ENCODE measurements at places on chromosomes 6 and 20.

- DNase-seq: no peak
Measured at GRCh38 chr6:21946298-21946783, 350.5 kb downstream of the PRL start.

DNA sequence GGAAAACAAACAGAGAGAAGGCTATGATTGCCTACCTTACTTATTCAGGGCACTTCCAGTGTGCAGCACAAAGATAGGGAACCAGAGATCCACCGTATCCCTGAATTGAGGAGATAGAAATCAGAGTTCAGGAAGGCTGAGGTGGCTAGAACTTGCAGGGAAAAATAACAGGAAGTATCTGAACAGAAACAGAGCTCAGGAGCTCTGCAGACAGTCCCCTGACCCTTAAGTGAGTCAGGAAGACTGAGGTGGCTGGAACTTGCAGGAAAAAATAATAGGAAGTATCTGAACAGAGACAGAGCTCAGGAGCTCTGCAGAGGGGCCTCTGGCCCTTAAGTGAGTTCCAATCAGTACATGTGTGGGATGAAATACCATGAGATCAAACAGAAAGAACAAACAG lies 65.4 kb downstream of the RPRD1B start:
- DNase-seq: no peak

DNA sequence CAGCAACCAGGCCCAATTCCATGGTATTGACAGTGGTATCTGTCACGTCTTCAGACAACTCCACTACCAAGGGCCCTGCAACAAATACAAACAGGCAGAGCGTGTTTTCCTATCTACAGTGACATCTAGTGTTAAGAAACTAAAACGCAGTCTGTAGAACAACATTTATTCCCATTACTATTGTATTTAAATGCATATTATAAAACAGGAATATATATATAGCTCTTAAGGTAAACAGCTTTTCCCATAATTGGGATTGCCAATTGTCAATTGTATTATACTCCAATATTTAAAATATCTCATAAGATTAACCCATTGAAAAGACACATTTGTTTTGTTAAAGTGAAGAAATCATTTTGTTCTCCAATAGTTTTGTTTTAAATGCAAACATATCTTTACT lies 97.2 kb downstream of the KIF16B start:
- DNase-seq: no peak

- no peak for DNase-seq
Measured at GRCh38 chr6:97364327-97364726, 81.3 kb upstream of the MMS22L start.

- no peak for DNase-seq
Measured at GRCh38 chr20:57474816-57475215, 50.1 kb downstream of the CTCFL start.

- no peak for DNase-seq
Measured at GRCh38 chr6:5378331-5378730, 117.0 kb downstream of the FARS2 start.
